MM.1S (cell line): ENCODE measurements at places on chromosomes 2 and 18.
A peak's percentile ranks its signal among the peaks of the same experiment; 100 is the strongest.

DNA sequence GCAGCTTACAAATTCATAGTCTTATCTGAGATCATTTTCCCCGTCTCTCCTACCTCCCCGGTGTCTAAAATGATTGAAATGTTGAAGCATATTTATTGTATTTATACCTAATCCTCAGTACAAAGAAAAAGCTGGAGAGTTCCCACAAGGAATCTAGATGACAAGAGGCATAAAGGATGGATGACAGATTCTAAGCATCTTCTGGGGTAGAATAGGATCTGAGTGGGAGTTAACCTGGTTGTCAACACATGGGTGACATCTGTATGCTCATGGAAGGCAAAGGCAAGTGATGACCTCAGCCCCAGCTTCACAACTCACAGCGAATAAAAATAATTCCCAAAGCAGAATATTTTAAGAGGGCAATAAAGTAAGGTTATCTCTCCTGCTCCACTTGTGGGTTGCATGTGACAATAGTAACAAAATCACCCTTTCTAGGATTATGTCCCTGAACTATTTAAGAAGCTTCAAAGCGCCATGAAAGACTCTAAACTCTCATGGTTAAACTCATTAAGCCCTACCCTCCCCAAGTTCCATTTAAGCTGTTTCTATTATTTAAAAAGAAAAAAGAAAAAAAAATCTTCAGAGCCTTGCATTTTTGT lies 32.2 kb downstream of the SGPP2 start:
- no peak for DNase-seq

DNA sequence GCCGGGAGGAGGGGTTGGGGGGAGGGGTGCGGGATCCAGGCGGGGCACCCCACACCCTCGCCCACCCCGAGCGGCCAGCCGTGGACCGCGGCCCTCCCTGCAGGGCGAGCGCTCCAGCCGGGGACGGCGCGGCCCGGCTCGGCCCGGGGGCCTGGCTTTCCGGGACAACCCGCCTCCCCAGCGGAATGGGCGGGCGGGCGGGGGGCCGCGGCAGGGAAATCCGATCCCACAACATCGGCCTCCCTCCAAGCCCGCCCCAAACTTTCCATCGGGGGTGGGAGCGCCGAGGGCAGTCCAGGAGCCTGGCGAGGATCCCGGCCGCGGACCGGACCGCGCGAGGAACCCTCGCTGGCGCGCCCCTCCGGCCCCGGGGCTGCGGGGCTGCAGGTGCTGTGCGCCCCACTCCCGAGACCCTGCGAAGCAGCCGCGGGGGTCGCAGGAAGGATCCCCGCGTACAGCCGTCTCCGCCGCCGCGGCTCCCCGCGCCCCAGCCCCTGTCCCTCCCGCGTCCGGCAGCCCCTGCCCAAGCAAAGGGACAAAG lies 529 bp downstream of the SEMA4C start:
- DNase-seq: no peak

GRCh38 chr18:50327983-50328382 lies 40.5 kb upstream of the CXXC1 start:
- DNase-seq: no peak

DNA sequence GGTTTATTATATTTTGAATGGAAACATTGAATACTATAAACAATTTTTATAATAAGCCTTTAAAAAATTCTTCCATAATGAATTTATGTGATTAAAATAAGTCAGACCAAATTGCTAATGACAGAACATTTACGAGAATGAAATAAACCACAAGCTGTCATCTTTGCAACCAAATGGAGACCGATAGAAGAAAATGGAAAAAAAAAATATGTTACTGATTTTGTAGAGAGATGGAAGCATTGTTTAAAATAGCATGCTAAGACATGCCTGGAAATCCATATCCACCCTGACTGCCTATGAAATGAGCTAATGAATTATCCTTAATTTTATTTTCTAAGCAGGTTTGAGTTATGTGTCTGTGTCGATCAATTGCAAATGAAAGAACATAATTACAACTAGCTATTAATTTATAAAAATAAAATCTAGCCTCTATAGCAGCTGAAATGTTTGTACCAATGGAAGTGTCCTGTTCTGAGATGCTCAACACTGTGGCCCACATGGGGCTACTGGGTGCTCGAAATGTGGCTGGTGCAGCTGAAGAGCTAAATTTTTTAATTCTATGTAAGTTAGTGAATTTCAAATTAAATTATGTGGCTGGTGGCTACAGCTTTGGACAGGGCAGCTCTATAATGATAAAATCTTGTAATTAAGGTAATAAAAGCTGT lies 832.8 kb downstream of the RNF144A start:
- DNase-seq: no peak

DNA sequence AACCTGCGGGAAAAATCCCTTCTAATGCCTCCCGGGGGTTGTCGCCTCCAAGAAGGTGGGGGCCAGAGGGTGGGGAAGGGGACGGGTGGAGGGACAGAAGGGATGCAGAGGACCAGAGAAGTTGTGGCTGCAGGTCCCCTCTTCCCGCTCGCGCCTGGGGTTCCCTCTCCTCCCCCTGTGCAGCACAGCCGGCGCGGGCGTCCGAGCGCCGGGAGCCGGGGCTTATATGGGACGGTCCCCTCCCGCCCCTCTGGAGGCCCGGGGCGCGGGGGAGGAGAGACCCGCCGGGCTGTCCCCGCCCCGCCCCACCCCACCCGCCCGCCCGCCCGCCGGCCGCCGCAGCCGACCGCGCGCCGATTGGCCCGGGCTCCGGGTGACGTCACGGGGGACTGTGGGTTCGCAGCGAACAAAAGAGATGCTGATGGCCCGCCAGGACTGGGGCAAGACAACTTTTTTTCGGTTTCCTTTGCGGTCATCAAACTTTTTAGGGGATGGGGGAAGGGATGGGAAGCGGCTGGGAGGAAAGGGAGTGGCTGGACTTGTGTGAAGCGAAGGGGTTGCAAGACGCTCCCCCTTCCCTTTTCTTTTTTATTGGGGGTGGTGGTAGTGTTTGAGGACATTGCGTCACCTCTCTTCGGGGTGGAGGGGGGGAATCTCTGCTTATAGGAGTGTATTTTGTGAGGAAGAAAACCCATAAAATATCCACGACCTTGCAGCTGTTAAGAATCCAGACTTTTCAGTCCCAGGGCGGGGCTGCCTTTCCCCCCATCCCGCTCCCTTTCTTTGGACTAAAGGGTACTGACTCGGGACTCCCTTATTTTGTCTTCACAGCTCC lies at the start of gene FN1:
FN1 (minus strand) TSS at position 199 of the 835 bp plus-strand sequence. CDS start 266 bp downstream, outside the sequence.
- peak; percentile 84 for DNase-seq

DNA sequence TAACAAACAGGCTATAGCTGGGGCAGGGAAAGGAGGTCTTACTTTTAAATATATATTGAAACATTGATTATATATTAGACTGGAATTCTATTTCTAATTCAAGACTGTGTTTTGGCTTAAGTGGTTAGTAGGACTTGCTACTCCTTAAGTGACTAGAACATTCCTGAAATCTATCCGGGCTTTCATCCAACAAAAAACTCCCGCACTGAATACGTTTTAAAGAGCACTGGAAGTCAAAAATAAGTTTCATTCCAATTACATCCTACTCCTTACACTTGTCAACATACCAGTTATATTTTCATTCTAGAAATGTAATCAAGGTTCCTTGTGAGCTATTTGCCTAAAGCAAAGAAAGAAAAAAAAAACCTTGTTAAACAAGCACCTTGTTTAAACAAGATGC lies 204.6 kb downstream of the SP3 start:
- no peak for DNase-seq

- DNase-seq: no peak
Observed at GRCh38 chr2:62641410-62641843, 64.1 kb upstream of the EHBP1 start.

- DNase-seq: no peak
Observed at GRCh38 chr18:3486512-3486911, 36.5 kb downstream of the TGIF1 start.

- DNase-seq: no peak
Observed at GRCh38 chr2:19888831-19889230, 13.0 kb downstream of the TTC32 start.

- DNase-seq: no peak
Observed at GRCh38 chr2:133948610-133949290, 305.1 kb upstream of the MGAT5 start.

DNA sequence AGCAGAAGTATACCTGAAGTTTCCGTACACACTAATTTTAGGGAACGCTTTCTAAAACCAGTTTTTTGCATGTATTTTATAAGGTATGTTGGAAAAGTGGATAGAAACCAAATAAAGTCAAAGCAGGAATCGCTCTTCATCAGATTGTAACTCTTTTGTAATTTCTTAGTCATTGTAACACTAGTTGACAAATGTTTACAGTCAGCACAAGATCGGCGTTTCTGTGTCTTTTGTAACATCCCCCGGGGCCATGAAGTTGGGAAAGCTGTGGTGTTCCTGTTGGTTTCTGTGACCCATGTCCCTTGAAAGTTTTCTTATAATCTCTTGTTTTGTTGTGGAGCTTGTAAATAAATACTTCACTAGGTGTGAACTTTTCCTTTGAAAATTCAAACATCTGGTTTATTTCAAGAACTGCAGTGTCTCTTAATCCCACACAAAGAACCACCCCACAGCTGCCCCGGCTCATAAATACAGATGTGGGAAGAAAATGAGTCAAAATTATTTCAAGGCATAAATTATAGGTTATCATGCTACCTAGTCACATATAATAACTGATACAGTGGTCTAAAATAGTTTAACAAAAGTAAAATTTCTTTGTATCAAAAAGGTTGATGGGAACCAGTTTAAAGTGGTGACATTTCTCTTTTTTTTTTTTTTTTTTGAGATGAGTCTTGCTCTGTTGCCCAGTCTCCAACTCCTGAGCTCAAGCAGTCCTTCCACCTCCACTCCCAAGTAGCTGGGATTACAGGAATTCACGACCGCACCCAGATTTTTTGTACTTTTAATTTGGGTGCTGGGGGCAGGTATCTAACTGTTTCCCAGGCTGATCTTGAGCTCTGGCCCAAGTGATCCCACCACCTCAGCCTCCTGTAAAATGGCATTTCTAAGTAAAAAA lies 751 bp upstream of the NMI start:
- peak; percentile 11 for DNase-seq

DNA sequence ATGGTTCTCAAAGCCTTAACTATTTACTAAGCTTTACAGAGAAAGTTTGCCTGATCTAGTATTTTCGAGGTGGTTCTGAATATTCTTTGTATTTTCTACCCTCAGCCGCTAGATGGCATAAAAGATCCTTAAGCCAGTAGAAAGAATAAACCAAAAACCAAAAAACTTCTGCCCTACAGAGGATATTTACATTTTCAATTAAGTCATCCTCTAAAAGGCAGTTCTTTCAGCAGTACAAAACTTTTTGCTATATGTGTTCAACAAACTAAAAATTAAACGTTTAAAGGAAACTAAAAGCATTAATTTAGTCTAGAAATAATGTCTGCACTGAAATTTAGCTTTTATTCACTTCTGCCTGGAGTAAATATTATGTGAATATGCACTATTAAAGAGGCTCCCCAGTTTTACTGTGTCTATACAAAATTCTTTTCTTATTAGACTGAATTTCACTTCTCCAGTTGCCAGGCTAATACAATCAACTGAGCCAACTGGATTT lies 297.5 kb downstream of the PIEZO2 start:
- DNase-seq: peak; percentile 73

- DNase-seq: no peak
Observed at GRCh38 chr2:133848111-133848649, 279.9 kb upstream of the NCKAP5 start.

DNA sequence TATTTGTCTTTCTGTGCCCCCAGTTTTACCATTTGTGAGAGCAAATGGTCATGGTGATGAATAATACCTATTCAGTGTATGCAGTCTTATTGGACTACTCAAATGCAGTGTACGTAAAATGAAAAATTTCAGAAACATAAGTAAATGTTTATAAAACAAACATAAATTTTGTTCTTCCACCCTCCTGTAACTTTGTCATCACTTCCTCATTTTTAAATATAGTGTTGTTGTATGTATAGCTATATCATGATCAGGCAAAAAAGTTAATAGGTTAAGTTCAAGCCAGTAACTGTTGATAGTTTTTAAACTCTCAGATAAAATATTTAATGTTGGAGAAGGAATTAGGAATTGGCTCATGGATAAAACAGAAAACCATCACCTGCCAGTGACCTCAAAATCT lies 93.2 kb downstream of the KLF7 start:
- no peak for DNase-seq

DNA sequence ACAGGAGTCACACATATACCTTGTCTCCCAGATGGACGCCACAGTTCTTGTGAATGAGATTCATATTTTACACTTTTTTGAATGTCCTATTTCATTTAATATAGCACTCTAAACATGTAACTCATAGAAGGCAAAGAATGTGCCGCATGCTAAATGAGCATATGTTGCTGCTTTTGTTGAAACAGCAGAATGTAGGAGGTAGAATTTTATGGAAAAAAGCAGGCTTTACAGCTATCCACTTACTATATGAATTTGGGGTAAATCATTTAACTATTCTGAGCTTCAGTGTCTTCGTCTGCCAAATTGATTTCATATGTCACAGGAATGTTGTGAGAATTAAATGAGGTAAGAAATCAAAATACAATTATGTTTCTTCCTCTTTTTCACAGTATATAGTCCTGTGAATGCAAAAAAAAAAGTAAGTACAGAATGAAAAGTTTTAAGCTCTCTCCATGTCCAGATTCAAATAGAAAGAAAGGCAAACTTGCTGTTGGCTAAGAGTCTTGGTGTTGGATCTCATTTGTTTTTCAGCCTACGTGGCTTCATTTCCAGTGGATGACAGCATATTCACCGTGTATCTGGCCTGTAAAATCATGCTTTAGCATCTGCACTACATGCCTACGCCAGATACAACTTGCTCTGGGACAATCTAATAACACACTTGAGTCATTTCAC lies 154.7 kb upstream of the CNTNAP5 start:
- DNase-seq: no peak

DNA sequence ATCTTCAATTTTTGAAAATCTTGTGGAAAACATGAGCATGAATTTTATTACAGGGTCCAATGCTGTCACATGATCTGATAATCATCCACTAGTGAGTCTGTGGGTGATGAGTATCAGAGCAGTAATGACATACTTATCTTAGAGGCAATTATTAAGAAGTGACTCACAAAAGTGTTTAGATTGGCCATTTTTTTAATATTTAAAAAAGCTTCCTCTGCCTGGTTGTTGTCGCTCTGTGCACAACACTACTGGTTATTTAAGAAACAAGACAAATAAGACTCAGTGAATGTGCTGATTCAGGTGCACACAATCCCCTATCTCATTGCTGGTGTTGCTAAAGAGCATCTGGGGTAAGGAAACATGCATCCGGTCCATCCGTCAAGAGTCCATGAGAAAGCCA lies 665.8 kb upstream of the ZEB2 start:
- DNase-seq: peak; percentile 54

DNA sequence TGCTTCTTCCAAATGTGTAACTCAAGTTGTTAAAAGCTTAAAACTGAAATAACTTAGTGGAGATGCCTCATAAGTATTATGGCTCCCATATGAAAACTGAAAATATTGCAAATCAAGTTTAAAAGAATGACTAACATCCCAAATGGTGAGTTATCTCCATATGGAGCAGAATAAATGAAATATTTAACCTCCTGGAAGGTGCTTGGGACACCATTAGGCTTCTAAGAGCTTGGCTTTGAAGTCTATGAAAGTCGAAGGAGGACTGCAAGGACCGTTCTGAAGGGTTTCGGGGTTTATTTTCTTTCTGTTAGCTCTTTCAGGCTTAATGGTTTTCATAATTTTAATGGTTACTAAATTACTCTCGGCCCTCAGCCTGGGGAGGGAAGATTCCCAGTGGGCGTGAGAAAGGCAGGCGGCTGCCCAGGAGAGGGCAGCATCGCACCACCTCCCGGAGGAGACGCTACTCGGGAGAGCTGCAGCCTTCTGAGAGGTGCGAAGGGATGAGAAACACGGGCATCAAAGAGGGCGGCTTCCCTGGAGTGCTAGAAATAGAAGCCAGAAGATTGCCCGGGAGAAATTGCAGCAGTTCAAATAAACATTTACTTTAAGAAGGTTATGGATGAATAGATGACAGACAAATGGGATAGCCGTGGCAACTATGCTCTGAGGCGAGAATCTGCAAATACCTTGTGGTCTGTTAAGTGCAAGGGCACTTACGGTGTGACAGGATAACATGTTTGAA lies 43.1 kb downstream of the MAP3K19 start:
- DNase-seq: peak; percentile 73
